ENCODE measurements at places on chromosomes 5 and 9.
A peak's percentile ranks its signal among the peaks of the same experiment; 100 is the strongest.

- DNase-seq = no peak
Observed at GRCh38 chr9:111978616-111979015, 82.0 kb downstream of the UGCG start.

DNA sequence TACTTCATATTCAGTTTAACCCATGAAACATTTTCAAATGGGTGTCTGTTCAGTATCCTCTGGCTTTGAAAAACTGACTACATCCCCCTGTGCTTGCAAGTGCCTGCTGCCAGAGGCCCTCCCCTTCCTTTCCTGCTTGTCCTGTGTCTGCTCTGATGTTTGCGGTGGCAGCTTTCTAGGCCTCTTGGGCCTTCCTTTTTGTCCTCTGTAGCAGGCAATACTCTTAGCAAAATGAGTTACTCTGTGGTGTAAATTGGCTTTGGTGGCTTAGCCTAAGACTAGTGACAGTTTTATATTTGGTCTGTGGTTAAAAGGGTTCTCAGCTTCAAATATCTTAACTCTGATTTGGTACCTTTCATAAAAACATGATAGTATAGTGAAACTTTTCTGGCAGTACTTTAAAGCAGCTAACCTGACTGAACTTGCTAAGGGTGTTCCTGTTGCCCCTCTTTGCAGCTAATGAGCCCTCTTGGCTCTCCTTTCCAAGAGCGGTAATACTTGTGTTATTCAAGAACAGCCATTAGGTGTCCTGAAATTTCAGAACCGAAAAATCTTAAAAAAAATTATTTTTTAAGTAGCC lies 76.6 kb downstream of the GOLM1 start:
- DNase-seq = peak; percentile 10

DNA sequence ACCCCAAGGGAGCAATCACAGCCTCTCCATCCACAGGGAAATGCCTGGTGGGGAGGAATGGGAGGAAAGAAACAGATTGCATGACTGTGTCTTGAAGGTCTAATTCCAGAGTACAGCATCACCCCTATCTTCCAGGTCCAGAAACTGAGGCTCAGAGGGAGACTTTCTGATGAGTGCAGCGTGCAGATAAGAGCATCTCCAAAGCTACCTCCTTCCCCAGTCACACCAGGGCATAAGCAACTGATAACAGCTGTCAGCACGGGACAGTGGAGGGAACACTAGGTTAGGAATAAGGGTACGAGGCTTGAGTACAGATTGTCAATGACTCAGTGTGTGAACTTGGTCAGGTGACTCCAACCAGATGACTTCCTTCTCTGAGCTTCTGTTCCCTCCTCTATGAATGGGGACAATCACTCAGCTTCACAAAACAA lies 126.9 kb downstream of the KCNIP1 start:
- DNase-seq = no peak

DNA sequence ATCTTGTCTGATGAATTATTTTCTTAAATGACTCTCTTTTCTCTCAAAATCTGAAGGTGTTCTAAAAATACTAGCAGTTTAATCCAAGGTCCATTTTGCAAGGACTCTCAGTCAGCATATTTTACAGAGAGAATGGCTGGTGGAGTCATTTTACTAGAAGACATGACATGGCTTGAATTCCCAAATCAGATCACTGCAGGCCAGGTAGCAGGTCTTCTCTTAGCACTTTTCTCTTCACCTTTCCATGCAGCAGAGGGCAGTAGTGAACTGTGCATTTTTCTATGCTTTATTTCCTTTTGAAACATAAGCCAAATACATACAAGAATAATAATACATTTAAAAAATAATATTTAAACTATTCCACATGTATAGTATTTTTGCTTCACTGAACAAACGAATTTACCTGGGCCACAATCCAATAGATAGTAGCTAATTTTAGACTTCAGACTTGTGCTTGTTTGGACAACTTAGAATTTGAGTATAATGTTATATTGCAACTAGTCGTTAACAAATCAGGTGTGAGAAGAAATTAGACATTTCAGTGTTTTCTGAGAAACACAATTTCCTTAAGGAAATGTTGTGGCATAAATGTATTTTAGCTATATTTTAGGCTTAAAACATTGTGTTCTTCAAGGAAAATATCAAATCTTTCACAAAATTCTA lies 289.4 kb upstream of the DAB2 start:
- peak; percentile 25 for DNase-seq

DNA sequence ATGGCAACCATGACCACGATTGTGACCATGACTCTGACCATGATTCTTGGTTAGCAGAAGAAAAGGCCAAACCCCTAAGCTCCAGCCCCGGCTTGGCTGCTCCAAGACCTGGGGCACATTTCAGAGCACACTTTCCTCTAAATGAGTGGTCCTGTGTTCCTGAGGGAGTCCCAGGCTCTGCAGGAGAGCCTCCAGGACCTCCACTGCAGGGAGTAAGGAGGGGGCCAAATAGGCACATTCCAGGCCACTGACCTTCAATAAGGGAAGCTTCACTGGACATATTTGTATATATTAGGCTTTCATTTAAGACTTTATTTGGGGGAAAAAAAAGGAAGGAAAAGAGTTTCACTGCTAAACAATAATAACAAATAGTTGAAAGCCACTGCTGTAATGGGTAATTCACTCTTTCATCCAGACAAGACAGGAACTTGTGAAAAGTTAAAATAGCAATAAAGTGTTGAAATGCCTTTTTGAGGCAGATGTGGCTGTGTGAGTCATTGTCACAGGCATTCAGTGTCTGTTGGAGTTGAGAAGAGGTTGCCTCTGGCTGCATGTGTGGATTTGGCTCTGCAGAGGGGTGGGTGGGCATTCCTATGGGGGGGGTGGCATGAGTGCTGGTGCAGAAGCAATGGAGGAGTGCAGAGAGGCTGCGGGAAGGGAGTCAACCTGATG lies 63.9 kb upstream of the TGFBR1 start:
- DNase-seq = no peak

DNA sequence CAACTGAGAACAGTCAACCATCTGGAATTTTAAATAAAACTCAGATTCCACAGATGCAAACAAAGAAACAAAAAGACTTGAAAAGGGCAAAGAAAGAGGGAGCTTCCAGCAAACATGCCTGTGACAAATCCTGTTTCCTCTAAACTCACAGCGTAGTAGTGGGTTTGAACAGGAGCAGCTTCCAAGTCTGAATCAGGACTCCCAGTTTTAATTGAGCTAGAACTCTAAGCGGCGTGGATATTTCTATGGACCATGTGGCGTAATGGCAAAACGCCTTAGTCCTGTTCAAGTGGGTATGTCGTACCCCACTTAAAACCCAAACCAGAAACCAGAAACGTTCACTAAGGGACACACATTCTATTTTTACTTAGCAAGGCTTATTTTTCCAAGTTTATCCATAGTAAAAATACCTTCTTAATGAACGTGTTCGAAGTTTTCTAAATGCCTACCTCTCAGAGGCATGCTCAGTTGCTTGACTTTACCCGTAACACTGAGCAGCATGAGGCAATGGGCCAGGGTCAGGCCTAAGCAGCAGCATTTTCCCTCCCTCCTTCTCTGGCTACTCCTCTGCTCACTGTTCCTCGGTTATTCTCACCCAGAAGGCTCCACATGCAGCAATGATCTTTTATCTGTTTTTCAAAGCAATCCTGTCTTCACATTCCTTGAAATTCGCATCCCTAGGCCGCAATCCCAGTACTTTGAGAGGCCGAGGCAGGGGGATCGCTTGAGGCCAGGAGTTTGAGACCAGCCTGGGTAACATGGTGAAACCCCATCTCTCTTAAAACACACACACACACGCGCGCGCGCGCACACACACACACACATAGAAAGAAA lies 77.9 kb downstream of the FNBP1 start:
- DNase-seq = no peak

DNA sequence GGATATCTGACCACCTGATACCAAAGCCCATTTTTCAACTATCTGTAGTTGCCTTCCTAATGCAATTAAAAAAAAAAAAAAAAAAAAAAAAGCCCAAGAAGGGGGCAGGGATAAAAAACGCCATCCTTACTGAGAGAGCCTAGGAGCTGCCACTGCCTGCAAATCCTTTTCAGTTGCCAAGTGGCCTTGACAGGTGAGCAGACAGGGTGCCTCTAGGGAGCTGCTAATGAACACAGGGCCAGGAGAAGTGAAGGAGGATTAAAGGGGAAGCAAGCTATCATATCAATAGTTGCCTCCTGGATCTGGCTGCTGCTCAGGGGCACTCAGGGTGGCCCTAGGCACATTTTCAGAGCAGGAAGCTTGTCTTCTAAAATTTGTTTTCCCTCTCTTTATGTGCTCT lies 547.4 kb downstream of the TLE1 start:
- DNase-seq = no peak

DNA sequence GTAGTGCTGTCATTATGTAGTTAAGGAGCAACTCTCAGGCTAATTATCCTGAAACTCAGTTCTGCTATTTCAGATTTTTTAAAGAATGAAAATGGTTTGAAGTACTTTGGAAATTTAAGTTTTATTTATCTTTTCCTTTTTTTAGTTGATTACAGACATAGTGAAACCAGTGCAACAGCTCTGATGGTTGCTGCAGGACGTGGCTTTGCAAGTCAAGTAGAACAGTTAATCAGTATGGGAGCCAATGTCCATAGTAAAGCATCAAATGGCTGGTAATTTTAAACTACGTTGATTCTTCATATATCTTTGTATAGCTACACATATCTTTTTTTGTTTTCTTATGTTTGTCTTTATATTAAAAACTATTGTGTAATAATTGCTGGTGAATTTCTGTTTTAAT lies 34.9 kb downstream of the YTHDC2 start:
- DNase-seq = no peak

DNA sequence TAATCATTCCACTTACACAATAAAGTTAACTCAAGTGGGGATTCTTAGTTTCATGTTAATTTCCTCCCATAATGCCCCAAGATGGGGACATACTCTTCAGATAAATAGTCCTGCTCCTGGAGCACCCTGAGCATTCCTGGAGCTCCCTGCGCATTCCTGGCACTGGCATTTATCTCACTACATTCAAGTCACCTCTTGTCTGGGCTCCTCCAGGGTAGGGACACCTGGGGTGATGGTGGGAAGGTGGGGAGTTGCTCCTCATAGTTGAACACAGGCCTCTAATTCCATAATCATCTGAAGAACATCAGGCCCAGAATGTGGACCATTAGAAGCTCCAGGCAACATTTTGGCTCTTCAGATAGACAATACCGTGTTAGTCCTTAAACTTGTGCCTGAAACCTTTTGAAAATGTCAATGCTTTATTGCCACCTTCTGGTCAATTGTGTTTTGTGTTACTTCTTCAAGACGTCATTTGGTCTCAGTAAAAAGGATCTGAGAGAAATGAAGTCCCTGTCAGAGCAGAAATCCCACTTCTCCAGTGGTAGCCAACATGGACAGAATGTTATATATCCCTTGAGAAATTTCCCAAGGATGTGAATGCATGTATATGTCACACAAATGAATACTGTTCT lies 14.2 kb upstream of the AGGF1 start:
- DNase-seq = no peak

GRCh38 chr9:137298401-137299202 lies 3.5 kb downstream of the NRARP start:
- DNase-seq = no peak

- no peak for DNase-seq
Observed at GRCh38 chr5:165349735-165350134, 1844.3 kb downstream of the MAT2B start.

DNA sequence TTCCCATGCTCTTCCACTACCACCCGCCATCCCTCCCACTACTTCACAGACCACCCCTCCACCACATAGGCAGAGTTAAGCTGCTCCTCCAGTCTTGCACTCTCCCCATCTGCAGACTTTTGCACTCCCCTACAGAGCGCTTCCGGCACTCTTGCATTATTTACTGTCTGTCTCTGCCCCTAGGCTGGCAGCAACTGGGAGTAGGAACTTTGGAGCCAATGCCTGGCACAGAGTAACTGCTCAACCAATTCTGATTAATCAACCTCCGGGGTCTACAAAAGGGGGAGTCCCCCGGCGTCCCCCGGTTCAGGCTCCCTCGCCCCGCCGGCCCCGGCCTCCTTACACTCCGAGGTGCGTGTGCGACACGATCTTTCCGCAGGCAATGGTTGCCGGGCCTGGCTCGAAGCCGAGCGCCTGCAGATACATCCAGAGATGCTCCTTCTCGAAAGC lies 498 bp downstream of the HAUS6 start:
- peak; percentile 32 for DNase-seq

DNA sequence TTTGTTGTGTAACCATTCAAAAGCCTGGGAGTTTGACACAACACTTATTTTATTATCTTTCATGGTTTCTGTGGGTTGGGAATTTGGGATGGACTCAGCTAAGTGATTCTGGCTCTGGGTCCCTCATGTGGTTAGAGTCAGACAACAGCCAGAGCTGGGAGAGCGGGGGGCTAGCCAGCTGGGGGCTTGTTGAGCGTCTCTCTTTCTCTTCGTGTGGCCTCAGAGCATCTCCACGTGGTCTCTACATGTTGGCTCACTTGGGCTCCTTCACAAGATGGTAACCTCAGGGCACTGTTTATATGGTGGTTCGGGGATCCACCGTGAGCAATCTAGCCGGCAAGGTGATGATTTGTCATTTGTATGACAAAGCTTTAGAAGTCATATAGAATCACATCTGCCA lies 73.6 kb downstream of the FSTL4 start:
- DNase-seq = no peak

DNA sequence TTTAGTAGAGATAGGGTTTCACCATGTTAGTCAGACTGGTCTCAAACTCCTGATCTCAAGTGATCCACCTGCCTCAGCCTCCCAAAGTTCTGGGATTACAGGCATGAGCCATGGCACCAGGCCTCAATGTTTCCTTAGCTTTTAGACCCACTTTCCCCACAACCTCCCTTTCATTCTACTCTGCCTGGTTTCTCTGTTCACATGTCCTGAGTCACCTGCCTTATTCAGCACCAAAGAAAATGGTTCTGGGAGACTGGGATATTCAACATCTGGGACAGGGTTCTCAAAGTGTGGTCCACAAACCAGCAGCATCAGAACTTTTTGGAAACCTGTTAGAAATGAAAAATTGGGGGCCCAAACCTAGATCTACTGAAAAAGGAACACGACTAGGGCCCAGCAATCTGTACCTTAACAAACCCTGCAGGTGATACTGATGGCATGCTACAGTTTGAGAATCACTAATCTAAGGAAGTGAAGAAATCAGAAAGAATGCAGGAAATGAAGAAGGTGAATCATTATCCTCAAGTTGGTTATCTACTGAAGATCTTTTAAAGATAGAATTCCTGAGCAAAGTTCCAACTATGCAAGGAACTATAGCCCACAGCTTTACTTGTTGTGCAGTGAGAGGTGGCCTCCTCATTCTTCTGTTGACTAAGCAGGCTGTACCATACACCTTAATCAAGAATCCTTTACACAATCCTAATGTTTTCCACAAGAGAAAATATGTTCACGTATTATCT lies 51.8 kb upstream of the CTNNAL1 start:
- no peak for DNase-seq
